ENCODE measurements at places on chromosomes 11 and 22.
A peak's percentile ranks its signal among the peaks of the same experiment; 100 is the strongest.

DNA sequence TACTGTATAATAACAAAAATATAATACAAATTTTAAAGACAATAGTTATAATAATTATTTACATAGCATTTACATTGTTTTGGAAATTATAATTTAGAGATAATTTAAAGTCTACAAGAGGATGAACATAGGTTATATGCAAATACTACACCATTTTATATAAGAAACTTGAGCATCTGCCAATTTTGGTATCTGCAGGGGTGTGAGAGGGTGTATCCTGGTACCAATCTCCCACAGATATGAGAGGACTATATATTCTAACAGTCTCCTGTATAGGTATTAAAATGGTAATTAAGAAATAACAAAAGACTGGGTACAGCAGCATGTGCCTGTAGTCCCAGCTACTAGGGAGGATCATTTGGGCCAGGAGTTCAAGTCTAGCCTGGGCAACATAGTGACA is 134.4 kb downstream of the APOL5 start:
- no peak for DNase-seq

GRCh38 chr11:111494040-111494439 is 18.1 kb downstream of the BTG4 start:
- DNase-seq, result no peak

- no peak for DNase-seq
Observed at GRCh38 chr11:26522912-26523610, 49.0 kb downstream of the MUC15 start.

DNA sequence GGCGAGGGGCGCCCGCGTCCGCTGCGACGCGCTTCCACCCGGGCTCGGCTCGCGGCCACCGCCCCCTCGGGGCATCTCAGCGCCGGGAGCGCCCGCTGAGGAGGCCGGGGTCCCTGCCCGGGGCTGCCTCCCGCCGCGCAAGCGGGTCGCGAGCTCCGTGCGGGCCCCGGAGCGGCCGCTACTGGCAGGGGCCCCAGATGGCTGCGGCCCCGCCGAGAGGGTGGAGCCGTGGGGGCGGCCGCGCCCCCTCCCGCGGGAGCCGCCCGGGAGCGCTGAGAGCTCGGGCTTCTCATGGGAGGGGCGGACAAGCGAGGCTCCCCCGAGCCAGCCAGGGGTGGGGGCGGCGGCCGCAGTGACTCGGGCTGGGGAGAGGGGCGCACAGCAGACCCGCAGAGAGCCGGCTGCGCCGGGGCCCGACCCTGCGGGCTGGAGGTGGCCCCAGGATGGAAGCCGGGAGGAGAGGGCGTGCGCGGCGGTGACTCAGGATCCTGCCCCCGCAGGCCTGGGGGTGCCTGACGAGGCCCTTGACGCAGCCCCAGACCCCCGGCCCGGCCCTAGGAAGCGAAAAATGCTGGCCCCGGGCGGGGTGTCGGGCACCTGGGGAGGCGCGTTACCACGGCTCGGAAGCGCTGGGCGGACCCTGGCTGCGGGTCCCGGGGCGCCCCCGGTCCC is 603 bp upstream of the ZFTA start:
- peak; percentile 43 for DNase-seq

DNA sequence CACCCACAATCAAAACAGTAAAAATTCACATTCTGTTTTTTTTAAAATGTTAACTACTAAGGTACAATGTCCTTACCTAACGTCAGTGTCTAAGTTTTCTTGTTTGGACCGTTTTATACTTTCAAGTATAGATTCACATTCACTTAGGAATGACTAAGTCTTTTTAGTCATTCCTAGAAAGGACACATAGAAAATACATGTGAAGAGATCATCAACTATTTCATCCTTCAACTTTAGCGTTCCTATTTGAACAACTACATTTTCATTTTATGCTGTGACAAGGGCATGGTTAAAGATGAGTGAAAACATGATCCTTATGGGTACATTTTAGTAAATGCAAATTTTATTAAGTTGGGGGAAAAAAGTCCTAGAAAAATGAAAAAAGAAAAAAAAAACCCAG is 62.8 kb downstream of the DDX10 start:
- DNase-seq, result no peak

- DNase-seq, result no peak
Observed at GRCh38 chr11:29782447-29782846, 234.4 kb downstream of the KCNA4 start.

- DNase-seq, result no peak
Observed at GRCh38 chr11:122048401-122048800, 67.6 kb downstream of the BLID start.

- no peak for DNase-seq
Observed at GRCh38 chr22:46674906-46675305, 54.7 kb downstream of the GRAMD4 start.

DNA sequence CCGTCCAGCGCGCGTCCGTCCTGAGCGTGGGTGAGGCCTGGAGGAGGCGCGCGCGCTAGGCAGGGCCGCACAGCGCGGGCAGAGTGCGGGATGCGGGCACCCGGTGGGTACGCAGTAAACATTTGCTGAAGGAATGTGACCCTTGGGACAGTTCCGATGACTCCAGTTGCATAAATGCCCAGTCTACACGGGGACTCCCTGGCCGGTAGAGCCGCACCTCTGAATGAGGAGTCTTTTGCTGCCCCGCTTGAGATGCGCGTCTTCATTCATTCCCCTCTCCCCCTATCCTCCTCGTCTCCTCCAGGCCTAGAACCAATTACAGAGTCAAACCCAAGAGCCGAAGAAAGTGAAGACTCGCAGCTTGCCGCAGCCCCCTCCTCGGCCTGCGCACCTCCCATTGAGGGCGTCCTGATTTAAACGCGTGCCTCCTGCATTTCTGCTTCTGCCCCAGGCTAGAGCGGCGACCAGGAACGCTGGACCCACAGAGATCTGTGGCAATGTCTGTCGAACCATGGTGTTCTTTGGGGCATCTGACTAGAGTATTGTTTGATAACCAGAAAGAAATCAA is 729 bp upstream of the CHKB start:
- DNase-seq, result no peak

DNA sequence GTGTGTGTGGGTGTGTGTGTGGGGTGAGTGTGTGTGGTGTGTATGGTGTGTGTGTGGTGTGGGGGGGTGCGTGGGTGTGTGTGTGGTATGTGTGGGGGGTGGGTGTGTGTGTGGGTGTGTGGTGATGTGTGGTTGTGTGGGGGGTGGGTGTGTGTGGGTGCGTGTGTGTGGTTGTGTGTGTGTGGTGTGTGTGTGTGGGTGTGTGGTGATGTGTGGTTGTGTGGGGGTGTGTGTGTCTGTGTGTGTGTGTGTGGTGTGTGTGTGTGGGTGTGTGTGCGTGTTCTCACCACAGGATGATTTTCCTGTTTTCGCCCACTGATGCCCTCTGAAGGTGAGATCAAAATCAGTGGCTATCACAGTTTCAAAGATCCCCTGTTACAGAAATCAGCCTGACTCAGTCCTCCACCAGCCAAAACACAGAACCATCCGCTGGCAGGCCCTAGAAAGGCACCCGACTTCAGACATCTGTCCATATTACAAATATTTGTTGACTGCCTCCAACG is 24.7 kb downstream of the CPT1A start:
- DNase-seq, result no peak

DNA sequence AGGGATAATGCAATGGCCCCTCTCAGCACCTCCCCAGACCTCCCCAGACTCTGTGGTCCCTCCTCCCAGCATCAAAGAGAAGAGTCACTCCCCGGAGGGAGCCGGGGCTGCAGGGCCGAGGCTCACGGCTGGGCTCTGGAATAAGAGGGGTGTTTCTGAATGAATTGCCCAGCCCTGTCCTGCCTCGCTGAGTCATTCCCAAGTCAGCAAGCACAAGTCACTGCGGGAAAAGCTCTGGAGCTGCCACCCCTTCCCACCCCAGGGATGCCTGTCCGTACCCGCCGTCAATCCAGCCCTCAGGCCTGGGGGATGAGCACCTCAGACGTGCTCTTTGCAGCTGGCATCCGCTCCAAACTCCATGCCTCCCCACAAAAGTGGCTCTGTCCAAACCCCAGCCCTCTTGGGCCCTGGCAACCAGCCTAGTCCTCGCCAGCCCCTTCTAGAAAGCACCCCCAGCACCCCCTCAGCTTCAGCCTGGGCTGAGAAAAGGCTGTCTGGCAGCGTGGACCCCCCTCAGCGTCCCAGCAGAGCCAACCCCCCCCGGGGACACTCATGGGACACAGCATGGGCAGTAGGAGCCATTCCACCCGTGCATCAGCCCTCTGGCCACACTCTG is 22.7 kb downstream of the CELSR1 start:
- no peak for DNase-seq

- no peak for DNase-seq
Observed at GRCh38 chr11:40130427-40130826, 1329.0 kb downstream of the LRRC4C start.

GRCh38 chr11:79030448-79030847 is 410.4 kb downstream of the TENM4 start:
- no peak for DNase-seq

- DNase-seq, result no peak
Observed at GRCh38 chr11:131499199-131499598, 128.8 kb downstream of the NTM start.

- DNase-seq, result no peak
Observed at GRCh38 chr11:30666817-30667216, 80.7 kb upstream of the MPPED2 start.

DNA sequence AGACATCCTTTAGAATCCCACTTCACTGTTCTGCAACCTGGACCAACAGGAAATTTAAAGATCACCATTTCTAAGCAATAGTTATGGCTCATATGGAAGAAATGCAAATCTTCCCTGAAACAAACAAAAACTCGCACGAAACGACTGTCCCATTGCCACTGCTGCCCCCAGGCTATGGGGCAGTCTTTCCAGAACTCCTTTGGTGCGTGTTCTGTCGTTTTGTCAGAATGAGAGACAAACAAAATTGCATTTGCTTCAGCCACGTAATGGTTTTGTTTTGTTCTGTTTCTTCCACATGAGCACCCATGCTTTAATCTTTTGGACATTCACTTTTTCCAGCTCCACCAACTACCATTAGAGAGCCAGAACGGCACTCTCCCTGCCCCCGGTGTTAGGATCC is 10.8 kb upstream of the FBLN1 start:
- no peak for DNase-seq

DNA sequence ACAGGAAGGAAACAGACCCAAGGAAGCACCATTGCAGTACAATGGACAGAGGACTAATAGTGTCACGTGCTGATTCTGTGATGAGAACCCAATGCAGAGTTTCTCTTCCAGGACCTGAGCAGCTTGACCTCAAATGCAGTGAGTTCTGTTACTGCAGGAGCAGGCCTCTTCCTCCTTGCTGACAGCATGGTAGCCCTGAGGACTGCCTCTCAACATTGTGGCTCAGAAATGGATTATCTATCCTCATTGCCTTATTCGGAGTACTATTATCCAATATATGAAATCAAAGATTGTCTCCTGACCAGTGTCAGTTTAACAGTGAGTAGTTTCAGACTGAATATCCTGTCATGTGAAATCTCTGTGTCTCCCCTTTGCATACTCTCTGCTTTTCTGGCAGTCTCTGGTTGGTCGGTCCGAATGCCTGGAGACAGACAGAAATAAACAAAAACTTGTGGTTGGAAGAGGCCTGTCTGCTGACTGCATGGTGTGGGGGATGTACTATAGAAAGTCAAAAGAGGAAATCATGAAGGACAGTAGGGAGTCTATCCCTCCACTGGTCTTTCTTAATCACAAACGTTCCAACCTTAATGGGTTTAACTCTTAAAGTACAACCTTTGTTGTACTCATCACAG is 6.9 kb upstream of the MS4A14 start:
- no peak for DNase-seq
